ENCODE measurements at places on chromosomes 5 and 9. TPM values are rescaled to one million over a fixed set of nuclear protein-coding genes. Genes with fewer than 3 reads are reported as not detected.

Gene SERF1B
- 21.5 TPM for total RNA-seq

DNA sequence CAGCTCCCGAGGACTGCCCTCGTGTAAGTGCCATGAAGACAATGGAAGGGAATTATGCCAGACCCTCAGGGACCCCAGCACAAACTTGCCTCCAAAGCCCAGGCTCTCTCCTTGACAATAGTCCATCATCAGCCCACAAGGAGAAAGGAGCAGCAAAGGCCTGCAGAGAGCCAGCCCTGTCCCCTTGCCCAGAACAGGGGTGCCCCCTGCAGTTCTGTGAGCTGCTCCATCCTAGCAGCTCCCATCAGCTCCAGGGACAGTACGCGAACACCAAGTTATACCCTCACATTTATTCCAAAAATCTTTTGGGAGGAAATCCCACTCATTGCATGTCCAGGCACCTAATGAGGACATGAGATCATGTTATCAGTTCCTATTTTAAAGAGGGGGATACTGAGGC, 11.1 kb downstream of the BARX1 start:
- no peak for DNase-seq

DNA sequence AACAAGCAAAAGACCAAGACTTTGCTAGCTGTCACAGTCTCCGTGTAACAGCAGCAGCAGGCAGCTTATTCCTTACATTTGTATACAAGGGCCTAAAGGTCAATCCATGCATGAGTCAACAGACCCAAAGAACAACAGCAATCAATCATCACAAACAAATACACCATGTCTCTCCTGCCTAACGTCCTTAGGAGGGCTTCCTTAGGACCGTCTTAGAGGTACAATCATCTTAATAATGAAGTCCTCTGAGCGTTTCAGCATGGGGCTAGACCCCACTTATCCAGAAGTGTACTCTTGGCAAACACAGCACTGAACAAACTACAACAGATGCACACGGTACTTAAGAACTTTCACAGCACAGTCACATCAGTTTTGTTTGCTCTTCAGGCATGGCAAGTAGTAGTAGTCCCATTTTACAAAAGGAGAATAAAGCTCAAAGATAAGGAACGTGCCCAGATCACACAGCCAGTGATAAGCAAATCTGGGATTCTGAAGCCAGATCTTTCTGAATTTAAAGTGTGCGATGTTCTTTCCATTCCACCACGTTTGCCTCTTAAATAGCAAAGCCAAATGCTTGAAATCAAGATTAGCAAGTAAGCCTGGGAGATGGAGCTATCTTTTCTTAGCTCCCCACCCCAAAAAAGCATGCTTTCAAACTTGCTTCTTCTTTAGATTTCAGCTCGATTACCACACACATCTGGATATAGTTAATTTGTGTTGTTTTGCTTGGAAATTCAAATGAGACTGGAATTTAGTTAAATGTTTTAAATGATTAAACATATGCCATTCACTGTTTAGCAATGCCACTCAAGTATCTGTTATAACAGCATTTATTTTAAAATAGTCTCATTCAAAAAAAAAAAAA, 24.2 kb downstream of the PSMB7 start:
- DNase-seq, result no peak

- no peak for DNase-seq
Measured at GRCh38 chr9:123423311-123423640, 67.3 kb downstream of the CRB2 start.

- no peak for DNase-seq
Measured at GRCh38 chr9:132762896-132763295, 92.6 kb downstream of the GTF3C4 start.

Gene MYOT
- total RNA-seq, result not detected

Gene MOCS2
- total RNA-seq, result 6.2 TPM

GRCh38 chr9:121662359-121662758, 10.9 kb downstream of the DAB2IP start:
- DNase-seq, result no peak

Gene DDX4
- total RNA-seq, result not detected

DNA sequence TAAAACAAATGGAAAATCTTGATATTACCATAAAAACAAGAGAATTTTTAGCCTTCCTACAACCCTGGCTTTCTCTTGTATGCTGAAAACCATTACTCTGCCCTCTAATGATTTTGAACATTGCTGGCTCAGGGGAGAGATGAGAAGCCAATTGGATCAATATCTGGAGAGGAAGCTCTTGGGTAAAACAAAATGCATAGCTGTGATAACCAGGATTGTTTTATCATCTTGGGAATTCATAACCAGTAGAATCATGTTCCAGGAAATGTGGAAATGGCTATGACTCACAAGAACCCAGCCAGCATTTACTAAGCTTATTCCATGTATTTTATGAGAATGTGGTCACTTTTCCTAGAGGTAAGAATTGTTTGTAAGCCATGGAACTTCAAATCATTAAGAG, 51.1 kb upstream of the CTNND2 start:
- no peak for DNase-seq

Gene ANKDD1B
- total RNA-seq, result under 0.01 TPM

Gene DOLPP1
- total RNA-seq, result 15.3 TPM

GRCh38 chr9:76756268-76756640, 8.0 kb upstream of the PCA3 start:
- no peak for DNase-seq

Gene SARDH
- 10.5 TPM for total RNA-seq

GRCh38 chr9:97866848-97867247, 13.8 kb downstream of the FOXE1 start:
- no peak for DNase-seq

DNA sequence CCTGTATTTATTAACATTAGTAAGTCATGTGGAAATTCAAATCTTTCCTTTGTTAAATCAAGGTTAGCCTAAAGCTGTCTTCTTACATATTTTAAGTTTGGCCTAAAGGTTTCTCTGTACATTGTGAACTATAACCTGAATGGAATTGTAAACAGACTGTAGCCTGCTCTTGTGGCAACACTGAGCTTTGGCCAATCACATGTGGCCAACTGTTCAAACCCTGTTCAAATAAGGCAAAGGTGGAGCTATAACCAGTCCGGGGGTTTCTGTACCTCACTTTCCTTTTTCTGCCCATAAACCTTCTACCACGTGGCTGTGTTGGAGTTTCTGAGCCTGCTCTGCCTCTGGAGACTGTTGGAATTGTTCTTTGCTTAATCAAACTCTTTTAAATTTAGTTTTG, 3.3 kb upstream of the HAPLN1 start:
- DNase-seq, result no peak

GRCh38 chr5:80296121-80296520, 23.7 kb upstream of the SPZ1 start:
- no peak for DNase-seq

Gene TMEM215
- total RNA-seq, result not detected

GRCh38 chr5:35365758-35366157, 135.5 kb upstream of the PRLR start:
- no peak for DNase-seq

- no peak for DNase-seq
Measured at GRCh38 chr9:36416890-36417289, 16.8 kb upstream of the RNF38 start.

DNA sequence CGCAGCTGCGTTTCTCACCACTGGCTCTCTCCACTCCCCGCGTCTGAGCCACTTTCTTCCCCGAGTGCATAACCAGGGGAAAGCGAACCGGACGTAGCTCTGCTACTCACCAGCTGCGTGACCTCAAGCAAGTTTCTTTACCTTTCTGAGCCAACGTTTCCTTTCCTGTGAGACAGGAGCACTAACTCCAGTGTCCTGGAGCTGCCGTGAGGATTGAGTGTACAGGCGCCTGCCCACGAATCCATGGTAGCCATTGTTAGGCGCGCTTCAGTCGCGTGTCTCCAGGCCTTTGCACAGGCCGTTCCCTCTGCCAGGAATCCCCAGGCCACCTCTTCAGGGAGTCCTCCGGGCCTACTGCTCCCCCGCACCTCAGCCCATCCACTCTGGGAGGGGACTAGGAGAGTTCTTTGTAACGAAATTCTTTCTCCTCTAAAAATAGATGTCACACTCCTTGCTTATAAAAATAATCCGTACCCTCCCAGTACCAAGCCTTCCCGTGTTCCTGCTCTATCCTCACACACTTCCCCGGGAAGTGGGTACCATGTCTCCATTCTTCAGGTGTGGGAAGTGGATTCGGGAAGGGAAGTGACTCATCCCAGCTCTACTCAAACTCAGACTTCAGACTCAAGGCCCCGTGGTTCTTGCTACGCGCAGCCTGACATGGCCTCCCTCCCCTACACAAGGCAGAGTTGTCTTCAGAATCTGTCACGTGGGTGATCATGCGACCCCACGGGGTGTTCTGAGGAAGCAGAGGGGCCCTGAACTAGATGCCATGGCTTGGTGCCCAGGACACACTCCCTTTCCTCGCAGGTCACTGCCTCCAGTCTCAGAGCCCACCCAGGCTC, 16.1 kb upstream of the CRB2 start:
- DNase-seq, result peak; percentile 85

Gene SPATA31D4
- total RNA-seq, result not detected

Gene SLC4A9
- total RNA-seq, result not detected

DNA sequence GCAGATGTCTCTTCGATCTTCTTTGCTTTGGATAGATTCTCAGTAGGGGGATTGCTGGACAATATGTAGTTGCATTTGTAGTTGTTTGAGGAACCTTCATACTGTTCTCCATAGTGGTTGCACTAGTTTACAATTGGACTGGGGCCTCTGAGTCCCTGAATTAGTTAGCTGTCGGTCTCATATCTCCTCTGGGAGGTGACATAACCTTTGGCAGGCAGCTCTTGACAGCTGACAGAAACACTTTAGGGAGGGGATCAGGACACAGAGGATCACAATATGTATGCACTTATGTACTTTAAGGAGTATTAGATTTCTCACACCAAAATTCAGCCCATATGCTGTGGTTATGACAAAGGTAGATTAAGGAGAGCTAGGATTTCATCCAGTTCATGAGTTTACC, 1279.9 kb upstream of the DMAC1 start:
- DNase-seq, result no peak

DNA sequence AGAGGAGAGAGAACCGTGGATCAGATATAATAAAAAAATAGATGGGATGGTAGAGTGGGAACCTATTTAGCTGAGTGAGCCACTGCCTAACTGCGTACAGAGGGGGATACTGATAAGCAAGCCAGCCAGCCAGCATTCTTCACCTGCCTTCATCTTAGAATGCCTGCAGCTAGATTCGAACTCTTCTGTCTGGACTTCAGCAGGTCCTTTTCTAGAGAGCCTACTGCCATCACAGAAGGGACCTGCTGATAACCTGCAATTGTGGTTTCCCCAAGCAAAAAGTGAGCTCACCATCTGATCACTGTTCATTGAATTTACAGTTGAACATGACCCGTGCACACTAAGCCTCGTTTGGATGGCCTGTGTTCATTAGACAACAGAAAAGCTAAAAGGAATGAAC, 109.4 kb downstream of the CDC42SE2 start:
- peak; percentile 45 for DNase-seq

DNA sequence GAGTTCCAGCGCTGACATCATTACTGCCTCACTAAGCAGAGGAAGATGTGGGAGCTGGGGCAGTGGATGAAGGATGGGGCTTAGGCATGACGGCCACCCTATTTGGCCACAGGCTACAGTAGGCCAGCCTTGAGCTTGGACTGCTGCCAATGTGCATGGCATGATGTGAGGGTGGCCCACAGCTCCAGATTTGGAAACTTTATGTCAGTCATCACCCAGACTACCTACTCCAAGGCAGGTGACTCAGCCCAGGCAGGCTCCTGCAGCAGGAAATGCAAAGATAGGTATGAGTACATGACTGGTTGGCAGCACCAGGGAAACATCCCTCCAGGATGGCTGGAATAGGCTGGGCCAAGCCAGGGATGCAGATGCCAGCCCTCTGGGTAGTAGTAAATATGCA, 303.6 kb downstream of the SPOCK1 start:
- DNase-seq, result no peak

- DNase-seq, result no peak
Measured at GRCh38 chr5:86570427-86571083, 47.2 kb upstream of the COX7C start.

Gene AJM1
- 0.27 TPM for total RNA-seq

Gene AMBP
- not detected for total RNA-seq

- DNase-seq, result no peak
Measured at GRCh38 chr5:74122979-74123590, 497.1 kb downstream of the ARHGEF28 start.

DNA sequence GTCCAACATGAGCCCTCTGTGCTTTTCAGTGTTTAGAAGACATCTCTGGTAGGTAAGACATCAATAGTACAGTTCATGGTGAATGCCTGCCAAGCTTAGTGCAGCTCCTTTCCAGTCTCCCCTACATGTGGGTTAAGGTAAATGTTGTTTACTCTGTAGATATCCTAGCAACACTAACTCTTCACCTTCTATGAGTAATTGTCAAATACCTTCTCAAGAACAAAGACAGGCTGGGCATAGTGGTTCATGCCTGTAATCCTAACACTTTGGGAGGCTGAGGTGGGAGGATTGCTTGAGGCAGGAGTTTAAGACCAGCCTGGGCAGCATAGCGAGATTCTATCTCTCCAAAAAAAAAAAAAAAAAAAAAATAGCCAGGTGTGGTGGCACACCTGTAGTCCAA, 18.7 kb upstream of the RASGRF2 start:
- no peak for DNase-seq

- DNase-seq, result no peak
Measured at GRCh38 chr9:71483436-71483835, 284.9 kb downstream of the CEMIP2 start.

GRCh38 chr9:107489144-107489673, 360 bp downstream of the KLF4 start:
- peak; percentile 21 for DNase-seq

Gene ATG12
- total RNA-seq, result 16.2 TPM

Gene ARID3C
- not detected for total RNA-seq

DNA sequence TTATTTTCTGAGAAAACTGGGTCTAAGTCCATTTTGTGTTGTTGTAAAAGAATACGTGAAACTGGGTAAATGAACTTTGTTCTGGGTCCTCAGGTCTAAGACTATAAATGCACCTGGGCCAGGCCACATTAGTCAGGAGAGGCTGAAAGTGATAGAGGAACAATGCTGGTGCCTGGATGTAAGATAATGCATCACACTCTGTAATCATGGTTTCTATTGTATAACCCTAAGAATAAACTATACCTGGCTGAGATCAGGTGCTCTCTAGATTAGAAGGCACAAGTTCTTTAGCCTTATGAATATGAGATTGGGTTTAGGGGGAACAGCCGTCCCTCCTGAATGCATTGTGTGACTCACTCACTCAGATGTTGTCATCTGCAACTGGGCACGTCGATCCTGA, 675.5 kb downstream of the HTR1A start:
- DNase-seq, result no peak

DNA sequence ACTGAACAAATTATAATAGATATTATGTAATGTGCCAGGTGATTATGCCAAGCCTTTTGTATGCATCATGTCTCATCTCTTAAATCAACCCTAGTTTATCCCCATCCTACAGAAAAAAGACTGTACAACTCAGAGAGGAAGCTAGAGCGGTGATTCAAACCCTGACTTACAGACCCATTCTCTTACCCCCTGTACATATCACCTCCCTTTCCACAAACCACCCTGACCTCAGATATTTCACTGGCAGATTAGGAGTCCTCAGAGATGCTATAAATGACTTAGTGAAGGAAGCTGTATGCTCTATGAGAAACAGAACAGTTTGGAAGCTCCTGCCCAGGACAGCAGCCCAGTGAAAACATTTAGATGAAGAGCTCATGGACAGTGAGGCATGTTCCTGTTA, 79.1 kb upstream of the RARS1 start:
- DNase-seq, result no peak
